ENCODE measurements at places on chromosomes 7 and 10. TPM values are rescaled to one million over a fixed set of nuclear protein-coding genes. Genes with fewer than 3 reads are reported as not detected.

Gene NXPH1
- 0.02 TPM for polyA plus RNA-seq

Gene TAS2R4
- polyA plus RNA-seq, result 0.11 TPM

Gene STAG3
- polyA plus RNA-seq, result 0.73 TPM

Gene MCM10
- polyA plus RNA-seq, result 1.4 TPM
